ENCODE measurements at places on chromosomes 2 and 18. TPM values are rescaled to one million over a fixed set of nuclear protein-coding genes. Genes with fewer than 3 reads are reported as not detected.

CKAP2L gene
- 19.9 TPM for total RNA-seq

PLGLB2 gene
- 7.0 TPM for total RNA-seq

FAP gene
- total RNA-seq, result 1.2 TPM

CD302 gene
- total RNA-seq, result 4.4 TPM

ESCO1 gene
- total RNA-seq, result 7.3 TPM

NCKAP5 gene
- total RNA-seq, result not detected

DNA sequence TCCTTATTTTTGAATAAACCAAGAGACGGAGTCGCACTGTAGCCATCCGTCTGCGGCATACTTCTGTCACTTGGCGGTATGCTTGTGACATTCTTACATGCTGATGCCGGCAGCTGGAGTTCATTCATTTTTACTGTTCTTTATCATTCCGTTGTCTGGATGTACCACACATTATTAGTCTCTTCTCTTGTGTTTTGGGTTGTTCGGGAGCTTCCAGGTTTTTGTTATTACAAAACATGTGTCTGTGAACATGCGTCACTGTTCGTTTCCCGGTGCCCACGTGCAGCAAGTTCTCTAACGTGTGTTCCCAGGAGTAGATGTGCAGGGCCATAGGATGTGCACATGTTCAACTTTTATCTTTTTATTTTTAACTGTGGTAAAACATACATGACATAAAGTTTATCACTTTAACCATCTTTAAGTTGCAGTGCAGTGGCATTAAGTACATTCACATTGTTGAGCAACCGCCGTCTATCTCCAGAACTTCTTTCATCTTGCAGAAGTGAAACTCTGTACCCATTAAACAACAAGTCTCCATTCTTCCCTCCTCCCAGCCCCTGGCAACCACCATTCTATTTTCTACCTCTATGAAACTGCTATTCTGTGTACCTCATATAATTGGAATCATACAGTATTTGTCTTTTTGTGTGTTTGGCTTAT is 40.1 kb downstream of the MTCL1 start:
- DNase-seq, result no peak

DNA sequence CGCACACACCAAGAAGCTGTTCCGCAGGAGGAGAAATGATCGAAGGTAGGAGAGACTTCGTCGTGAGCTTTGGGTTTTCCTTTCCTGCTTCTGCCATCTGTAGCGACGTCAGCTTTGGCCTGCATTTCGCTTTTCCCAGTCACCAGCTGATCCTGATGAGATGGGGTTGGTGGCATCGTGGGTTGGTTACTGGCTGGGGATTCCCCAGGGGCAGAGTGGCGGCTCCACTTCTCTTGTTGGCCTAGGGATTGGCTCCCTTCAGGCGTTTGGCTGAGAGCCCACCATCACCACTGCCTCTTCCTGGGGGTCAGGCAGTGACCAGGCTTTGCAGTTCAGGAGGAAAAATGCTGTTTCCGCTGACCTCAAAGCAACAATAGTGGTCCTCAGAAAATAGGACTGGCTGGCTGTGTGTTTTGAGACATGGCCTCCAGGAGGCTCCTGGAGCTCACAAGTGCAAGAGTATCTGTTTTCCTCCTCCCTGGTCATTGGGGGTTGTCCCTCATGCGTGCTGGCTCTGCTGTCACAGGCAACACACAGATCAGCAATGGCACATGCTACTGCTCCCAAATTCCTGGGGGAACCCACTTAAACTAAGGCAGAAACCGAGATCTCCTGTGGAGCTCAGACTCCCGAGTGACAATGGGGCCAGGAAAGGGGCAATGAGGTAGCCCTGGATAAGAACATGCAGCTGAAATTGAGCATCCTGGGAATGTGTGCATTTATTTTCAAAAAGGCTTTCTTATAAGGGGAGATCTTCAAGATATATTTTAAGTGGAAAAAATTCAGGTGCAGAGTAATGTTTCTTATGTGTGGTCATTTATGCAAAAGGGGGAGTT is 173.0 kb downstream of the CTIF start:
- no peak for DNase-seq

DNA sequence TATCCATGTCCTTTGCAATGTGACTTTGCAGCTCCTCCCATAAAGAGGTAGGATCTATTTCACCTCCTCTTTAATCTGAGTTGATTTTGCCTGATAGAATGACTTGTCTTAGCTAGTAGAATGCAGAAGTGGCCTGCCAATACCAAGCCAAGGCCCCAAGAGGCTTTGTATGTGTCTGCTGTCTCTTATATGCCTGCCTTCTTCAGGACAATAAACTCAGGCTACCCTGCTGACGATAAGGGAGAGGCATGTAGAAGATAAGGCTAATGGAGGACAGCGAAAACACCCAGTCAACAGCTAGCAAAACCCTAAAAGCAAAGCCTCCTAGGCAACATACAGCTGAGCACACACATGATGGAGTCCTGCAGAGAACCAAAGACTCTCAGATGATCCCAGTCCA is 1.8 kb upstream of the ZC3H8 start:
- no peak for DNase-seq

- no peak for DNase-seq
Measured at GRCh38 chr2:98759827-98760625, 29.1 kb upstream of the MGAT4A start.

DNA sequence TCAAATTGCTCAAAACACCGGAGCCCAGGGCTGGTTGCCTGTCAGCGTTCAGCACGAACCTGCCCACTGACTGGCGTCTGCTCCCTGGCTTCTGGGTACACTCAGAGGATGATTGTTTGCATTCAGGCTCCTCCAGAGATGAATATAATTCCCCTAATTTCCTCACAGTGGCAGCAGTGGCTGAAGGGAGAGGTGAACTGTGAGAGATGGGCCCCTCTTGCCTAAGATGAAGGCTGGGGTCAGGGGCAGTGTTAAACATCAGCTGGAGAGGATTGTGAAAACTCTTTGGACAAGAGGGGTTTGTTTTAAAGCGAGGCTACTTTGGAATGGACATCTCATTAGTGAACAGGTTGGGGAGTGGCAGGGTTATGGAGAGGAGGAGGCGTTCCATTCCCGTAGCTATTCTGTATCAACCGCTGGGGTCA is 31.0 kb downstream of the TCF7L1 start:
- DNase-seq, result no peak

DNA sequence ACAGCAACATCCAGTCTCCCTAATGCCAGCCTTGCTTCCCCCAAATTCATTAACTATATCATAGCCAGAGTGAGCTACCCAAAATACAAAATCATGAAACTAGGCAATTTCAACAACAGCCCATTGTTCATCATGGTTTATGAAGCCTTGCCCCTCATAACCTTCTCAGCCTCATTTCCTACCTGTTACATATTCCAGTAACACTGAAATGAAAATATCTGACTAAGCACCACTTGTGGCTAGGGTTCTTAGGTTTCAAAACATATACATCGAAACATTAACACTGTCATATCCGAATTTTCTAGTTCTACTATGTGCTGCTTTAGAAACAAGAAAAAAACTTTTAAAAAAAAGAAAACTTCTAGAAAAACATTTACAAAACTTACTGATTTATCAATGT is 59.5 kb downstream of the ATAD2B start:
- DNase-seq, result no peak

- no peak for DNase-seq
Measured at GRCh38 chr2:11775384-11775783, 29.0 kb downstream of the LPIN1 start.

GRCh38 chr2:215055891-215056290 is 82.5 kb downstream of the ABCA12 start:
- DNase-seq, result no peak

GRCh38 chr18:13418013-13418710 is 199.6 kb downstream of the LDLRAD4 start:
- DNase-seq, result no peak

GRCh38 chr2:24045511-24046508 is 1.4 kb downstream of the WDCP start:
- no peak for DNase-seq

DNA sequence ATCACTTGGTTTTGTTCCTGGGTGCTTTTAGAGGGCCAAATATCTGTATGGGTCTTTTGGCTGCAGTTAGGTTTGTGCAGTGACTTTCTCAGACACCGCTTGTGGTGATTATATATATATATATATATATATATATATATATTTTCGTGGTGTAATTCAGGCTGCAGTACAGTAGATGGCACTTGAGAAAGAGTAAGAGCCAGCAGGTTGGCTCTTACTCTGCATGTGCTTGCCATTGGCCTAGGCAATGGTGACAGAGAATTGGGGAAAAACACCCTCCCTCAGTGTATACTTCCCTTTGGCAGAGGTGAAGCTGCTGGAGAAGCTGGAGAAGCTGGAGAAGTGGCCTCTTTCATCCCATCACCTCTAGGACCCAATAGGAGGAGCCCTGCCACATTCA is 22.2 kb upstream of the MYL1 start:
- DNase-seq, result no peak

- no peak for DNase-seq
Measured at GRCh38 chr2:69203166-69203985, 183.7 kb downstream of the GFPT1 start.

GRCh38 chr2:237205043-237205541 is 119.4 kb downstream of the COPS8 start:
- peak; percentile 58 for DNase-seq

DNA sequence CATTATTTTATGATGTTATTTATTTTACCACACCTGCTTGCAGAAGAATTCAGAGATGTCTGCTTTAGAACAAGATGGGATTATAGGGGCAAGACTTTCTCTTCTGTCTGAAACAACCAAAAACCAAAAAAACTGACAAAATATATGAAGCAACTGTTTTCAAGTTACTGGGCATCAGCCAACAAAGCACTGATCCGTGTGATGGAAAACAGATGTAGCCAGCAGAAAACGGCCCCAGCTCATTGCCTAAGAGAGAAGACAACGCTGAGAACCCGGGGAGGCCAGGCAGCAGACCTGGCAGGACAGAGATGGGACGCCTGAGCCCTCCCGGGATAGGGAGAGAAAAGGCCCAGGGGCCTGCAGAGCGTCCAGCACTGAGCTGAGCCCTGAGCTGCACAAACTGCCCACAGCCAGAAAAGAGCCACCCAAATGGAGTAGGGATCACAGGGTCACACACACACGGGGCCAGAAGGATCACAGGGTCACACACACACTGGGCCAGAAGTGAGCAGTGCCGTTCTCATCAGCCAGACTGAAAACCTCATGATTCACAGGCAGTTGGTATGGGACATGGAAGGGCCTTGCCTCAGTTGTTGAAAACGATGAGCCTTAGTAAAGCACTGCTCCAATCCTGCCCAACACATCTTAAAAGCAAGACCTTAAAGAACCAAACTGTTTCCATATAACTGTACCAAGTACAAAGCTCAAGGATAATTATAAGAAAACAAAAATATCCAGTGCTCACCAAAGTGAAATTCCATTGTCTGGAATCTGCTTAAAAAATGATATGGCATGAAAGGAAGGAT is 12.1 kb downstream of the PXDN start:
- peak; percentile 76 for DNase-seq

- DNase-seq, result peak; percentile 69
Measured at GRCh38 chr2:190718652-190719526, 70.0 kb downstream of the NAB1 start.
